Immature natural killer cell (primary cell): ENCODE measurements at places on chromosomes 5 and 9. TPM values are rescaled to one million over a fixed set of nuclear protein-coding genes. Genes with fewer than 3 reads are reported as not detected.
A peak's percentile ranks its signal among the peaks of the same experiment; 100 is the strongest.

ACTBL2 gene
- not detected for polyA plus RNA-seq

PCDHB3 gene
- not detected for polyA plus RNA-seq

- no peak for DNase-seq
- H3K4me3 ChIP-seq, result peak overlapping the region; percentile 5
- peaks cover 1% of the 10 kb centered on the region for H3K27me3 ChIP-seq
- peaks cover 45% of the 10 kb centered on the region for H3K4me1 ChIP-seq
- peak overlapping the region; percentile 15 for H3K27ac ChIP-seq
Observed at GRCh38 chr5:6785161-6785860, 72.1 kb downstream of the TENT4A start.

NEUROG1 gene
- not detected for polyA plus RNA-seq

GRCh38 chr5:56640763-56641406, 174.5 kb upstream of the MAP3K1 start:
- no peak for DNase-seq
- H3K36me3 ChIP-seq, result no peaks in the 10 kb centered on the region
- no peak overlapping the region for H3K27ac ChIP-seq
- H3K27me3 ChIP-seq, result peaks cover 4% of the 10 kb centered on the region
- no peak overlapping the region for H3K4me3 ChIP-seq

GRCh38 chr5:139789845-139790189, 5.8 kb upstream of the PSD2 start:
- no peak overlapping the region for H3K27ac ChIP-seq
- H3K4me1 ChIP-seq, result peaks cover 5% of the 10 kb centered on the region
- no peak for DNase-seq
- peaks cover 14% of the 10 kb centered on the region for H3K27me3 ChIP-seq

- no peak for DNase-seq
- H3K27ac ChIP-seq, result peak overlapping the region; percentile 60
- peaks cover 3% of the 10 kb centered on the region for H3K27me3 ChIP-seq
- H3K36me3 ChIP-seq, result no peaks in the 10 kb centered on the region
Observed at GRCh38 chr5:40479939-40480338, 199.8 kb upstream of the PTGER4 start.

SHC3 gene
- not detected for polyA plus RNA-seq

KLF4 gene
- 0.41 TPM for polyA plus RNA-seq

GRCh38 chr9:114657705-114658104, at the start of gene TEX53:
TEX53 (minus strand) TSS chr9:114657805; CDS start chr9:114657774, 31 bp downstream.
- H3K4me1 ChIP-seq, result no peaks in the 10 kb centered on the region
- H3K4me3 ChIP-seq, result no peak within 1 kb of the TSS
- DNase-seq, result no peak
- H3K27ac ChIP-seq, result no peak within 1 kb of the TSS

DNA sequence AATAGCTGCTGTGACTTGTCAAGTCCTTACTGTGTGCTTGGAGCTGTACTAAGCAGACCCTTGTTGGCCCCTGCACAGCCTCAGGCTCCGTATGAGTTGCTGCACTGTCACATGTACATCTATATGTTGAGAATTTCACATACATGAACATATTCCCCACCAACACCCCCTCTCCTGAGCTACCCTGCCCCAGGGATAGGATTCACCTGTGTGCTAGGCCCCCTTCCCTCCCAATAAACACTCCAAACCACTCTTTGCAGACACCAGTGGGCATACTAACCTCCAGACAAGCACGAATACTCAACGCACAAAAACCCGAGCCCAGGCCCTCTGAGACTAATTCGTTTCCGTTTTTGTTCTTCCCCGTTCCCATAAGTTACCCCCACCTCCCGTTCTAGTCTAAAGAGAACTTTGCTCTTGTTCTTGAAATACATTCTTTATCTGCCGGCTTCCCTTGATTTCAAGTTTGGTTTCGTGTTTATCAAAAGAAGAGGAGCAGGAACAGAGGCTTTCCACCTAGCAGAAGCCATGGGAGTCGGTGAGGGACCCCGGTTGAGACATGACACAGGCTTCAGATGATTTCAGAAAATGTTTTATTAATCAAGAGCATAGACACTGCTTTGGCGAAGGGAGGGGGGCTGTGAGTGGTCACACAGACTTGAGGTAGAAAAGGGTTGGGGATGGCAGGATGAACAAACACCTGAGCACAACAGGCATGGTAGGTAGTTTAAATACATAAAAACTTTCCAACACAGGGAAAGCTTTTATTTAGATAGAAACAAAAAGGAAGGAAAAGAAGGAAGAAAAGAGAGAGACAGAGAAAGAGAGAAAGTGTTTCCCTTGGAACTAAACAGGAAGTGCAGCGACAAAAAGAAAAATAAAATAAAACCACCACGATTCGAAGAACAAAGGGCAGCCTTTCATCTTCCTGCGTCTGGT, 3.4 kb downstream of the HAND1 start:
- H3K36me3 ChIP-seq, result no peaks in the 10 kb centered on the region
- no peak overlapping the region for H3K4me3 ChIP-seq
- H3K27ac ChIP-seq, result no peak overlapping the region
- peaks cover 65% of the 10 kb centered on the region for H3K27me3 ChIP-seq

GRCh38 chr5:179138568-179138925, 78.4 kb downstream of the ZNF354C start:
- H3K4me1 ChIP-seq, result no peaks in the 10 kb centered on the region
- H3K27ac ChIP-seq, result no peak overlapping the region
- no peaks in the 10 kb centered on the region for H3K36me3 ChIP-seq
- no peak overlapping the region for H3K4me3 ChIP-seq
- no peak for DNase-seq
- no peaks in the 10 kb centered on the region for H3K27me3 ChIP-seq
